ENCODE measurements at places on chromosomes 11 and 22.

DNA sequence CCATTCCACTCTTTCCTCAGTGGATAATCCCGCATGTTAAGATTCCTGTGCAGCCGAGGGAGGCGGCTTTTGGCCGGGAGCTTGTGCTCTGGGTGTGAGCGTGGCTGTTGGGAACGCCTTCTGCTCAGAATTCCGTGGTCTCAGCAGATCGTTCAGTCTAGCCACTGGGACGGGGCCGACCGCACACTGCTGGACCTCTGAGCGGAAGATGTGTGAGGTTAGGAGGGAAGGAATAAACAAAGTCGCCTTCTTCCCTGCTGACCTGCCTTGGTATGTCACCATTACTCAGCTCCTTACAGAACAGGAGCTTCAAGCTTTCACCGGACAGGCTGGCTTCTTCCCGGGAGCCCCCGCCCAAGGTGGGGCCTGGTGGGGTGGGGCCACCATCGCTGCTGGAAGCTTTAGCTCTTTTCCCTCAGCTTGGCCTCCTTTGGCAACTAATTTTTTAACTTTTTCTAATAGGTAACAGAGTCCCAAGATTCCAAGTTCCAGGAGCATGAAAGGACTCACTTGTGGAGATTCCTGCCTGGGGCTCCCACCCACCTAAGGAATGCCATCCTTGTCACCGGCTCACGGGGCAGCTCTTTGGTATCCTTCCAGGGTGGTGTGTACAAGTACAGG, 22.5 kb upstream of the SEPTIN5 start:
- DNase-seq, result no peak

GRCh38 chr11:8871171-8871775, 39.7 kb upstream of the AKIP1 start:
- DNase-seq, result peak; percentile 26

DNA sequence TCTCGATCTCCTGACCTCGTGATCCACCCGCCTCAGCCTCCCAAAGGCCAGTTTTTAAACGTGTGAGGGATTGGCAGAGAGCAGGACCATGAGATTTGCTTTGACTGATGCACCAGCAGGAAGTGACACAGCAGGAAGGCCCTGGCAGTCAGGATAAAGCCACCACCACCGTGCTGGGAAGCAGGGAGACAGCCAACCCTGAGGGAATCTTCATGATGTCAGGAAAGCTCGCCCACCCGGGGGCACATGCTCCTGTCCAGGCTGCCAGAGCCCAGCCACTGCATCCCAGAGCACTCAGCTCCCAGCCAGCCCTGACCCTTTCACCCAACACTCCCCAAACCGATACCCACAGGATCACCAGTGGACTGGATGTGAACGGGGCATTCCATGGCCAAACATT, 6.1 kb downstream of the TUBGCP6 start:
- no peak for DNase-seq

- peak; percentile 42 for DNase-seq
Measured at GRCh38 chr22:25404928-25405816, 159.3 kb upstream of the GRK3 start.

DNA sequence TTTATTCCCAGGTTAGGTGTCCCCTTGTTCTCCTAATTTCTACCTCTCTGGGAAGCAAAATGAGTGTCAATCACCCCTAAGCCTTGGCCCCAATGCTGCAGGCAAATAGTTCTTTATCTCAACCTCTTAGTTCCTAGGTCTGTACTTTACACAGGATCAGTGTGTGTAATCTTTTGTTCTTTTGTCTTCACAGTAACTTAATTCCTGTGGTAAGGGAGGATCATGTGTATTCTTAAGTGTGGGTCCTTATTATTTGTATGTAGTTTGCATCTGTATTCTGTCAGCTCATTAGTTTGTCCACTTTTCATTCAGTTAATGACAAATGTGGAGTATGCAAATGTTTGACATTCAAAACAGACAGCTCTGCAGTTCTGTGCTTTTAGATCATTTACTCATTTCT, 166.7 kb downstream of the FAT3 start:
- DNase-seq, result no peak

DNA sequence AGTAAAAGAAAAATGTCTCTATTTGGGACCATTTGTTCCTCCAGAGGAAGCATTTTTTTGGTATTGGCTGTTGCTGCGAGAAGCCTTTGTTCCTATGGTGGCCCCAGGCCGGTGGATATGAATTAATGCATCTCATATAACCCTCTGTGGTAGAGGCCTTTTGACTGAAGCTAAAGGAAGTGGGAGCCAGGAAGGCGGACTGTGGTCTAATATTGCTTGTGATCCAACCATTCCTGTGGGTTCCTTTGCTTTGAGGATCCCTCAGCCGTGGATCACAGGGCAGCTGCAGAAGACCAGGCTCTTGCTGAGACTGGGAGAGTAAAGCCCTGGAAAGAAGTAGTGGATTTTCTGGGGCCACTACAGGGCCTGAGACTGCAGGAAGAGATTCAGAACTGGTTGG, 68.3 kb upstream of the NAV2 start:
- no peak for DNase-seq

DNA sequence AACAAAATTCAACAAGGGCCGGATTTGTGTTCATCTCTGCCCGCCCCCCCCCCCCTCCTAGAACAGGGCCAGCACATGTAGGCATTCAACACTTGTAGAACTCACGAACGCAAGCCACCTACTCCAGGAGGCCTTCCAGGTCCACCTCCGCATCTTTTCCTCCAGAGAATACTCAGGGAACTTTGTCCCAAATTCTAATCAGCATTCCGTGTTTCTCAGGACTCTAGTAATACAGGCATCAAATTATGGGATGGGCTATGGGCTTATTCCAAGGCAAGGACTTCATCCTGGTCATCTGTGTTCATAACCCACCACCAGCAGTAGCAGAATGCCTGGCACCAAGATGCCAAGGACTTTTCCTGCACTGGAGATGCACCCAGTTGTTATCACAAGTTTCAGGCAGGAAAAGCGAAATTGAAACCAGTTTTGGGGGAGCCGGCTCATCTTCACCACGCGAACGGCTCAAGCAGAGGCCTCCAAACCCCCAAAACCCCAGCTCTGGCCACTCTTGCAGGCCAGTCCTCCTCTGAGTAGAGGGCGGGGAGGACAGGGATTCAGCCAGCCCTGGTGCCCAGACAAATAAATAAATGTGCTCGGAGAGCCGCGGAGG, 462 bp downstream of the UBE2L6 start:
- no peak for DNase-seq

GRCh38 chr11:118054712-118055640, 21.9 kb upstream of the TMPRSS4 start:
- DNase-seq, result no peak

DNA sequence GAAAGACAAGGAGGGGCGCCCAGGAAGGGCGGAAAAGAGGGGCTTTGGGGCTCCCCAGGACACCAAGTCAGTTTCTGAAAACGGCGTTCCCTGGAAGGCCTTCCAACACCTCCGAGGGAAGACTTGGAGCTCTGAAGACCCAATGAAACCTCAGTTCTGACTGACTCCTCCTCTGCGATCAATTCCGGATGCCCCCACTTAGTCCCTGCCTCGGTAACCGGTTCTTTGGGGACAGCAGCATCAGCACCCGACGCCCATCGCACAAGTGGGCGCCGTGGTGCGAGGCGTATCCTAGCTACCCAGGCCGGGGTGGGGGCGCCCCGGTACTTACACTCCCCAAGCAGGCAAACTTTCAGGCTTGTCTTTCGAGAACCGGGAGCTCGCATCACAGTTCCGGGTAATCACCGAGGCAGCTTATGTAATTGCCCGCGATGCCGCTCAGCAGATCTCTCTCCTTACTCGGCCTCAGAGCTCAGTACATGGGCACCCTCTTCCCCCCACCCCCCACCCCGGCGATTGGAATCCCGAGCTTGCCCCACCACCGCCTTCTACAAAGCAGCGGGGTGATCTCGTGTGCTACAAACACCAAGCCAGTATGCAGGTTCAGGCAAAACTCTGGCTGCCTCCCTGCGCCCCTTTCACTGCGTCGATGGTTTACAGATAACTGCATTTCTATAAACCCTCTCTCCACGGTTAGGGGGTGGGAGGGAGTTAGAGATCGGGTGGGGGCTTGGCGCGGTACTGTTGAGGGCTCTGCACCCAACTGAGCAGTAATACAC, 2.0 kb downstream of the TENM4 start:
- DNase-seq, result peak; percentile 63

DNA sequence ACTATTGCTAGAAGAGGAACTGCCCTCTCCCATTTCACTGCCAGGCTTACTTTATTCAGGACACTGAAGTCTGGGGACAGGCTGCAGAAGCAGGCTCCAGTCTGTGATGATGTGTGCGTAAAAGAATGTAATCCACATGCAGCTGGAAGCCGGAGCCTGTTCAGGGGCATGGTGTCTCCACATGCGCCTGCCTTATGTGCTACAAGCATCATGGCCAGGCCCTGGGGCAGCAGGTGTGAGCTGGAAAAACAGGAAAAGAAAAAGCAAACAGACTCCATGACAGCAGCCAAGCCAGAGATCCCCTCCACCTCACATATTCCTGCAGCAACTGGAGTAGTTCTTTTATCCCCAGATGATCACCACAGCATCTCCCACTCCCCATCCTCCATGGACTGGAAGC, 33.4 kb downstream of the ARFGAP2 start:
- DNase-seq, result no peak

DNA sequence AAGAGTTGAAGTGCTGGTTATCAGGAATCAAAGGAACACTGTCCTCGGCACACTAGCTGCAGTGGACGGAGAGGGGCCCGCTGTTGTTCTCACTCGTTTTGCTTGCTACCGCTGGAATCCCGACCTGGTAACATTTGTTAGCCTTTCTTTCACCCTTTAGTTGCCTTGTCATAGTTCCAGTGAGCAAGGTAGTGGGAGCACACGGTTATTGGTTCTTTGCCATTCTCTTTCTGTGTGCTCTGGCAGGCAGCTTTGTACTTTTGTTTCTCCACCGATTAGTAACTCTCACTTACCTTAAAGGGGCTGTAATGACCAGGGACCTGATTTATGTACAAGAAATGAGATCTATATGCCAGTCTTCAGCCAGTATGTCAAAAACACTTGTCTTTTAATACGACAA, 1.8 kb downstream of the DEPDC7 start:
- DNase-seq, result no peak

DNA sequence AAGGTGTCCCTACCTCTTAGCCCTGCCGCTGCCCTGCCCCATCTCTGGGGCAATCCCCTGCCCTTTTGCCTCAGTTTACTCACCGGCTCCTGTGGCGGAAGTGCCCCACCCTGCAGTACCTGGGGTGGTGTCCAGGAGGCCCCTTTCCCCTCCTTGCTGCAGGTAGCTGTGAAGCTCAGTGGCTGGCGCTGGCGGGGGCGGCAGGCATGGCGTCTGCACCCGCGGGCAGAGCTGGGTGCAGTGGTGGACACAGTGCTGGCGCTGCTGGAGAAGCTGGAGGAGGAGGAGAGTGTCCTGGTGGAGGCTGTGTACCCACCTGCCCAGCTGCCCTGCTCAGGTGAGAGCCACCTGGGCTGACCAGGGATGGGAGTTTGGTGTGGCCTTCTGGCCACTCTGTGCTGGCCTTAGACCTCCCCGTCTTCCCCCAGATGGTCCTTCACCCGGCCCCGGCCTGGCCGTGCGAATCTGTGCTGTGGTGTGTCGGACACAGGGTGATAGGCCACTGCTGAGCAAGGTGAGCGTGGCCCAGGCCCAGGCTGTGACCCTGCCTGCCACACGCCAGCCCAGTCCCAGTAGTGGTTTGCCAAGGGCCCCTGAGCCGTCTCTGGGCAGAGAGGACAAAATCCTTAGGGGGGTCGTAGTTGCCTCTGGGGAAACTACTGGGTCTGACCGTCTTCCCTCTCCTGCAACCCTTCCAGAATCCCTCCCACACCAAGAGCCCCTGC, 4.0 kb downstream of the CARNS1 start:
- no peak for DNase-seq

- DNase-seq, result no peak
Measured at GRCh38 chr11:45154276-45154675, 7.8 kb downstream of the PRDM11 start.

DNA sequence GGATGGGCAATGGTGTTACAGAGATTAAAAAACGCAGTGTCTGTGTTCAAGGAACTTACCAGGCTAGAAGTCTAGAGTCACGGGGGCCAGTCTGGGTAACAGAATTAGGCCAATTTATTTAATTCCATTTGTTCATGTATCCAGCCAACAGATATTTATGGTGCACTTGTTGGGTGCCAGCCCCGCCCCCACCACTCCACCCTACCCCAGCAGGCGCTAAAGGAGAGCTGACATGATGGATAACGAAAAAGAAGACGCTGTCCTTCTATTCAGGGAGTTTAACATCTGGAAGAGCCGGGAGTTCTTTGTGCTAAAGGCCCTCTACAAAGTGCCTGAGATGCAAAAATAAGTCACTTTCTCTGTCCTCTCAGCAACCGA, 1.1 kb upstream of the BMAL1 start:
- DNase-seq, result no peak

- no peak for DNase-seq
Measured at GRCh38 chr11:1876361-1877063, 15.2 kb downstream of the PRR33 start.

DNA sequence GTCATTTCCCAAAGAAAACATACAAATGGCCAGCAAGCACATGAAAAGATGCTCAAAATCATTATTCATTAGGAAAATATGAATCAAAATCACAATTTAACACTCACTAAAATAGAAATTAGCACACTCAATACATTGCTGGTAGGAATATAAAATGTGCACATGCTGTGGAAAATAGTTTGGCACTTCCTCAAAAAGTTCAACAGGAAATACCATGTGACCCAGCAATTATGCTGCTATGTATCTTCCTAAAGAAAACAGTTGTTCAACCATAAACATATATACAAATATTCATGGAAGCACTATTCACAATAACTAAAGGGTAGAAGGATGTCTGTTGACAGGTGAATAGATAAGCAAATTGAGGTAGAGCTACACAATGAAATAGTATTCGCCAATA, 187.3 kb upstream of the SOX6 start:
- no peak for DNase-seq

- DNase-seq, result no peak
Measured at GRCh38 chr11:62794201-62794775, 2.5 kb upstream of the TMEM223 start.

GRCh38 chr22:23181721-23182308, 1.5 kb downstream of the BCR start:
- DNase-seq, result no peak

- no peak for DNase-seq
Measured at GRCh38 chr22:49674479-49675050, 153.1 kb downstream of the BRD1 start.

GRCh38 chr11:83194281-83195142, 1.0 kb downstream of the ANKRD42 start:
- peak; percentile 21 for DNase-seq

DNA sequence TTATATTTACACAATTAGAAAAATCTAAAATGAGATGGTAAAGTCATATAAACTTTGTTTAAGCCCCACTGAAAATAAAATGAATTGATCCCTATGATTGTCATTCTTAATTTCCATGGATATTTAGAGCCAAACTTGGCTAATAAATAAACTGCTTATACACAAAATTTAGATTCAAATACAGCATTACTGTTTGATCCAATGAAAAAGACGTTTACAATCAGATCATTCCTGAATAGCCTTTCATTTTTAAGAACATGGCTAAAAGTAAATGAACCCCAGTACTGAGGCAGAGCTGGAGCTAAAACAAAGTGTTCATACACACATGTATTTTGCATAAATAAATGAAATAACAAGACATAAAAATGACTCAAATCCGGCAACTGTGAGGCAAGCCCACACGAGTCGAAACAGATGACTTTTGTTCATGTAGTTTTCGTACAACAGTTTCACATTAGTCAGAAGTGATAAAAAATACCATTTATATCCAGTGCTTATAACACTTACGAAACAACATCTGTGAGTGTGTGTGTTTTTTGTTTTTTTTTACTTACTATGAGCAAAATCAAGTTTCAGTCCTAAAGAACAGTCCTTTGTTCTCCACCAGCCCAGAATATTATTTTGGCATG, 386.5 kb downstream of the SOX6 start:
- peak; percentile 53 for DNase-seq

- peak; percentile 72 for DNase-seq
Measured at GRCh38 chr11:22192642-22193347, at the start of gene ANO5. ANO5 (plus strand) TSS chr11:22193085; CDS start chr11:22193493, 408 bp downstream.
